D721Med (cell line): ENCODE measurements at places on chromosomes 16 and 17.

- no peak for DNase-seq
Measured at GRCh38 chr17:63439687-63440086, 6.4 kb downstream of the CYB561 start.

DNA sequence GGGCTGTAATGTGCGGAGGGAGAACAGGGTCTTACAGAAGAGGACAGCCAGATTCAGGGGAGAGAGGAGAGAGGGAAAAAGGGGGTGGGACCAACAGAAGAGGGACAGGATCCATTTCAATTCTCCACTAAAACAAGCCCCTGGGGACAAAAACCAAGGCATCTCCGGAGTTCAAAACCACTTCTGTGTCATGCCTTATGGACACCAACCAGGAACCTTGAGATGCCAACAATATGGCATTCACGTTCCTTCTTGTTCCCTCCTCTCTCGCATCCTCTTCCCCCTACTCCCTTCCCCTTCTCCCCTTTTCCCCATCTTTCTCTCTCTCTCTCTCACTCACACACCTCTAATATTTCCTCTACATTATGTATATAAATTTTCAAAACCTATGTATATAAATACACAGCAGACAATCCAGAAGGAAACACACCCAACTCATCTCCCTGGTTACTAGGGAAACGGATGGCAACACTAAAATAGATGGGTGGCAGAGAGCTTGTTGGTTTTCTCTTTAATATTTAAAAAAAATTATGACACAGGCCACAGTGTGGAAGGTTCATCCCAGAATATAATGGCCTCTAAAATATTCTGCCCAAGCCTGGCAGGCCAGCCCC lies 123.1 kb downstream of the SLC39A11 start:
- no peak for DNase-seq

DNA sequence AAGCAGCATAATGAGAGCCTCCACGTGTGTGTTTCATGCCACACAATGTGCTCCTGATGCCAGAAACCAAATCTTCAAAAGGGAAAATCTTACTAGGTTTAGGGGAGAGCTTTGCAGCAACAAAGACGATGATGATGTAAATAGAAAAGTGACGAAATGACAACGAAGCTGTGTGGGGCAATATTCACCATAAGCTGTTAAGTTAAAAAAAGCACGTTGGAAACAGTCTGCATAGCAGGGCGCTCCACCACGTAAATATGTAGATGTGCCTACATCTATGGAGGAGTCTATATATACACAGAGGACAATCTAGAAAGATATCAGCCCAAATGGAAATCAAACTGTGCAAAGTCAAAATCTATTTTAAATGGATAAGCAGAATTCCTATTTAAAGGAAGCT lies 61.0 kb downstream of the RPH3AL start:
- DNase-seq = no peak

DNA sequence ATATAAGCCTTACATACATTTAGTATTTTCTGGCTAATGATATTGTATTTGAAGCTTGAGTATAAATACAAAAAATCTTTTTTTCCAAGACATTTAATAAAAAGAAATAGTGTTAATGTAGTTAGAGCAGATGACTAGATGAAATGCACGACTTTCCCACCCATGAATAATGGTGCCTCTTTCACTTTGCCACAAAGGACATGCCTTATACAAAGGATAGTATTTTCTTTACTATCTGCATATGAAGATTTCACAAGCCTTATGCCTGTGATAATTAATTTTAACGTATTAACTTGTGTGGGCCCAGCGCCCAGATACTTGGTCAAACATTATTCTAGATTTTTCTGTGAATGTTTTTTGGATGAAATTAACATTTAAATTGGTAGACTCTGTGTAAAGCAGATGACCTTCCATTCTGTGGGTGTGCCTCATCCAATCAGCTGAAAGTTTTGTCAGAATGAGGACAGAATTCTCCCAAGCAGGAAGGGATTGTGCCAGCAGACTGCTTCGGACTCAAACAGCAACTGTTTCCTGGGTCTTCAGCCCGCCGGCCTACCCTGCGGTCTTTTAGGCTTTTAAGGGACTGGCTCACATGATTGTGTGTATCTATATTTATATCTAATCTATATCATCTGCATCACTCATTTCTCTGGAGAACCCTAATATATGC lies 115.4 kb downstream of the USP22 start:
- DNase-seq = no peak

- DNase-seq = no peak
Measured at GRCh38 chr17:17699491-17699890, 18.2 kb downstream of the RAI1 start.

DNA sequence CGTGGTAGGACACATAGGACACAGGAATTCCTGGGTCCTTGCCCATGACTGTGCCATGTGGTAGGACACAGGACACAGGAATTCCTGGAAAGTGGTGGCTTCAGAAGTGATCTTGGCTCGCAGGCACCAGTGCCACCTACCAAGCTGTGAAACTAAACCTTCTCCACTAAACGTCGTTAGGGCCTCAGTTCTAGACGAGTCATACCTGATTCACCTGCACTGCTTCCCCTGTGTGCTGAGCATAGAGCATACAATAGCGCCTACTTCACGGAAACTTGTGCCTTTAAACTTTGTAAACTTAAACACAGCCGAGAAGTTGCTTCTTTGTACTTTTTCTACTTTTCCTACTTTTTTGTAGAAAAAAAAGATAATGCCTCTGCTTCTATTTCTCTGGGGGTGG lies 4.8 kb downstream of the SOX8 start:
- no peak for DNase-seq

DNA sequence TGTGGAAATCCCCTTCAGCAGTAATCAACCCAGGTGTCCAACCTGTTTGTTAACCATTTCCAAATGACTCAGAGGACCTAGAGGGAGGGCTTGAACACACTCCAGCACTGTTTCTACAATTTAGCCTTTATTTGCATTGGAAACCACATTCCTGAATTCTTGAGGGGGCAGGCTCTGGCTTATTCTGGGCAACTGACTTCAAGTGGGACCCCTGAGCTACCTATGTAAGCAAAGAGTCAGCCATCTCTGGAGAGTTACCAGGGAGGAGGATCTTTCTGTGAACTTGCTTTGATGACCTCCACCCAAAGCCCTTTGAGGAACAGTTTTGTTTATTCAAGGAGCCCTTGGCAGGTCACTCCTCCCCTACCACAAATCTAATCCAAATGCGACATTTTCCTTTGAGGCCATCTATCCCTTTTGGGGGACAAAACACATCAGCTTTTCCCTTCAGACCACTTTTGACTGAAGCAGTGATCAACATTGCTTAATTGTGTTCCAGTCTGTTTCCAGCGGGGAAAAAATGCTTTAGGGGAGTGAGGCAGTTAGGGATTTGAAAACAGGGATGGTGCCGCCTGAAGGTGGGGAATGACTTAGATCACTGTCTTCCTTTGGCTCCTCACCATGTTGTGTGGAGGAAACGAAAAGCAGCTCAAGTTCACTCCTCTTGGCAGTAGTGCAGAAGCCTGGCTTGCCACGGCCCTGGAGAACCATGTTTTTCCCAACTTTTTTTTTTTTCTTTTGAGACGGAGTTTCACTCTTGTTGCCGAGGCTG lies 46.2 kb downstream of the TUBD1 start:
- no peak for DNase-seq

DNA sequence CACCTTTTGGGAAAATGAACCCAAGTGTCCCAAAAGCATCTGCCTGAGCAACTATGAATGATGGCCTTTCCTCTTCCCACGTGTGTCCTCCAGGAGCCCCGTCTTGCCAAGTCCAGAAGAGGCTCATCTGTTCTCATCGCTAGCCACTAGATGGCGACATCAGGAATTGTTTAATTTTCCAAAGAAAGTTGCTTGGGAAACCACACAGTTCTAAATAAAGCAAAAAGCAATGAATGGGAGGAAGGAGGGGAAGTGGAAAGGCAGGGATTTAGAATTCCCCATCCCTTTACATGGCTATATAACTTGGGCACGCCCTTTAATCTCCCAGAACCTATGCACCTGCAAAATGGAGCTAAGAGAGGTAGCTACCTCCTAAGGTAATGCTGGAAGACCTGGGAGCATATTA lies 9.0 kb upstream of the CDH5 start:
- DNase-seq = peak; percentile 40

- DNase-seq = no peak
Measured at GRCh38 chr16:49600536-49600935, 226.9 kb downstream of the C16orf78 start.

GRCh38 chr17:70055000-70055399 lies 20.0 kb upstream of the KCNJ16 start:
- DNase-seq = no peak

- no peak for DNase-seq
Measured at GRCh38 chr16:55273356-55273755, 50.6 kb upstream of the IRX6 start.

GRCh38 chr17:49031965-49032928 lies 35.1 kb downstream of the IGF2BP1 start:
- DNase-seq = peak; percentile 81
